Esophagus squamous epithelium (tissue), 5 donors: ENCODE measurements at places on chromosomes 2 and 18.

- no peak for DNase-seq
Measured at GRCh38 chr2:15562354-15563031, 1.4 kb upstream of the NBAS start.

- no peak for DNase-seq
Measured at GRCh38 chr2:219298759-219299371, 10.3 kb downstream of the PTPRN start.

DNA sequence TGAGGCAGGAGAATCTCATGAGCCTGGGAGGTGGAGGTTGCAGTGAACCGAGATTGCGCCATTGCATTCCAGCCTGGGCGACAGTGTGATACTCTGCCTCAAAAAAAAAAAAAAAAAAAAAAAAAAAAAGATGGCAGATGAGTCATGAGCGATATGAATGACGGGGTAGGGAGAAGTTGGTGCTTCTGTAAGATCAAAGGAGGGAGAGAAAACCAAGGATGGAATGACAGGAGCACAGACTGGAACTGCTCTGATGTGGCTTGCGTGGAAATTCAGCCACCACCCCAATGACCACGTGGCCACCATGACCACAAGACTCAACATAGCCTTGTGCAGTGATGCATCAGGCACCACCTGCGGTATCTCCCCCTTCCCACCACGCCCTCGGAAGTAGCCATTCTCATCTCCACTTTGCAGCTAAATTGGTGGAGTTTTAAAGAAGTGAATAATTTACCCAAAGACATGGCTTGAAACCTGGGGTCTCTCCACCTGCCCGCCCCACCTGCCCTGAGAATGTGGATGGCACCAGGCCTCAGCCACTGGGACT, 96.0 kb downstream of the ACKR3 start:
- DNase-seq = no peak

GRCh38 chr2:100213595-100213994, 71.2 kb upstream of the AFF3 start:
- DNase-seq = no peak

- no peak for DNase-seq
Measured at GRCh38 chr18:56030060-56030459, 442.1 kb upstream of the TCF4 start.

DNA sequence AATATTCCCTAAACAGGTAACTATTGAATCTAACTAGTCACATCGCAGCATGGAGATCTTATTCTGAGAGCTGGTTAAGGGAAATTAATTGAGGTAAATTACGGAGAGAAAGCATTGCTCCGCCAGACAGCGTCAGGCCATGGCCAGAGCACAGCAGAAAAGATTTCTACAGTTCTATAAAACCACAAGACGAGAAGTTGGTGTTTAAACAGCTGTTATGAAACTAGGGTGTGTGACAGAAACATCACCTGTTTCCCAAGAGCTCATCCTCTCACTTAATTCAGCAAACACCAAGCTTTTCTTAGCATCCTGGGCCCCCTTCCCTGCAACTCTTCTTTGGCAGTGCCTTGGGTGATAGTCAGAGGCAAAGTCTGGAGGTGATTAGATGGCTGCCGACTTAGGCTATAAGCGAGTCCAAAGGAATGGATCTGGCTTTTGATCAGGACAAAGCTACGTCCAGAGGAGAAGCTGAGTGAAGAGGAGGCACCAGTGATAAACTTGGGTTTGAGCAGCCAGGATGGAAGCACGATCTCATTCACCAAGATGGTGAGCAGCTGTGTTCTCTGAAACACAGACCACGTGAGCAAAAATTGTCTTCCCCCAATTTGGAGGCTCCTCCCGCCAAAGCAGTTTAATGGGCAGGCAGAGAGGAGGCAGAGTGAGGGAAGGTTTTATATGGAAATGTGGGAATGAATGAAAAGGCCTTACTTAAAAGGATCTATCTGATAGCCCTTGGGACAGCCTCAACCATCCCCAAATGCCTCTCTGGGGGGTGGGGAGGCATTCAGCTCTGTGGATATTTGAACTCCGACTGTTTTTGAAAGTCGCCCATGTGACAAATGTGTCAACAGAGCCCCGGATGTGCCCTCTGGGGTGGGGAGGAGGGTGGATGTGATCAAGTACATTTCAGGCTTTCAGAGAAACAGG, 57.8 kb downstream of the PKDCC start:
- DNase-seq = peak; percentile 20

DNA sequence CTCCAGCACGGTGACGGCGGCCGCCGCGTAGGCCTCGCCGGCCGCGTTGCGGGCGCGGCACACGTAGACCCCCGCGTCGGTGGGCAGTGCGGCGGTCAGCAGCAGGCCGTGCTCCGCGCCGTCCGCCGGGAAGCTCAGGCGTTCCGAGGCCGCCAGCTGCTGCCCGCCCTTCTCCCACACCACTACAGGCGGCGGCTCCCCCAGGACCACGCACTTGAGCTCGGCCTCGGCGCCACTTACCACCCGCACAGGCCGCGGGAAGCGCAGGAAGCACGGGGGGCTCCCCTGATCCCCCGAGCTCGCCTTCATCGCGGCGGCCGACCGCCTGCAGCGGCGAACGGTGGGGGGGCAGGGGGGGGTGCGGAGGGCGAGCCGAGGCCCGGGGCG, 422 bp downstream of the OBSL1 start:
- no peak for DNase-seq

GRCh38 chr2:194002699-194003368, 1654.2 kb upstream of the SLC39A10 start:
- no peak for DNase-seq

GRCh38 chr18:35441857-35442595, 55.7 kb downstream of the INO80C start:
- no peak for DNase-seq

DNA sequence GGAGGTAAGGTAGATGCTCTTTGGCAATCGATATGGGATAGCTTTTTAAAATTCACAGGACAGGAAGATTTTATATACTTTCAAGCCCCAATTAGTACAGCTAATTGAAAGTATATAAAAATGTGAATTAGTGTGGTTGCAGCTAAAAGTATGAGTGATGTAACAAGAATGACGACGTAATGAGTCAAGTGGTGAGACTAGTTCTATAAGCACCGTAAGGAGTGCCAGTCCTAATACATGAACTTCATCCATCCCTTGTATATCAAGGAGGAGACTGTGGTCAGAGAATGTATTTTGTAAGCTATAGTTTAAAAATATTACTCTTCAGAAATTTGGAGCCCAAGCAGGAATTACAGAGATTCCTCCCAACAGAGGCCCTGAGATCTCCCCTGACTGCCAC, 25.8 kb downstream of the DNAJC27 start:
- DNase-seq = no peak

- no peak for DNase-seq
Measured at GRCh38 chr2:234703258-234703657, 206.4 kb upstream of the ARL4C start.

DNA sequence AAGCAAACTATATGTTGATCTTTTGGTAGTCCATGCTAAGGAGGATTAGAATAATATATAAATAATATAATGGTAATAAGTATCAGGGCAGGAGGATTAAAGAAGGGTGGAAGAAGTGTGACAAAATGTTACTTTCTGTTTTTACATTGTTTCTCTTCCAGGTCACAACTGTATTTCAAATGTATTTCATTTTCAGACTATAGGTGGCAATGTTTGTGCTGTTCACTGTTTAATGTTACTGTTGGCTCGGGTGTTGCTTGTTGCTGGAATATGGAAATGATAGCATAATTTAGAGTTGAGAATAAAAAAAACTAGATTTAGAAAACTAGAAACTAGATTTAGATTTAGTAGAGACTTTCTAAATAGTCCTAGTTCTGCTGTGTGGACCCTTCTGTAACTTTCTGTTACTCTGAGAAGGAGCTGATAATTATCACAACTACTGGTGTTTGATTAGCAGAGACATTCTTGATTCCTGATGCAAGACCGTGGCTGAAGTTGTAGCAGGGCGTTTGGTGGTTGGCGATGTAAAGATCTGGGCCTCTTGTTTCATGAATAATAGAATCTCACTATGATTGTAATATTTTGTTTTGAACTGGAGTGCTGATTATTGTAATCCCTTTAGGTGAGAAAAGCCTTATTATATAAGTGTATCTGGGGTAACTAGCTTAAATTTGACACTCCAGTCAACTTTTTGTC, 7.9 kb downstream of the NEDD4L start:
- DNase-seq = no peak

DNA sequence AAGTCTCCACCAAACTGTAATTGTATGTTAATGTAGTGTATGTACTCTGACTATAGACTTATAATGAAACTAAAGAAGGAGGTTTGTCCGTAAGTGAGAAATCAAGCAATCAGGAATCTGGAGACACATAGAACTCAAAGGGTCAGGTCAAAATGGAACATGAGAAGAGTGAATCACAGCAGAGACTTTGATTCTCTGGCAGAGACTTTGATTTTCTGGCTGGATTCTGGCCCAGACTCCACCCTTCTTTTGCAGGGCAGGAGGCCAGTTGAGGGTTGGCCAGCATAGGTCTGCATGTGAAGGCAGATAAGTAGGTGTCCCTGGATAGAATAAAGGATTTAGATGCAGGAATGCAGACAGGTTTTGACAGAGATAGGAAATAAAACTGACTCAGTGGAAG, 11.0 kb upstream of the NCKAP5 start:
- DNase-seq = no peak

- no peak for DNase-seq
Measured at GRCh38 chr2:190457256-190457655, 49.1 kb downstream of the MFSD6 start.

DNA sequence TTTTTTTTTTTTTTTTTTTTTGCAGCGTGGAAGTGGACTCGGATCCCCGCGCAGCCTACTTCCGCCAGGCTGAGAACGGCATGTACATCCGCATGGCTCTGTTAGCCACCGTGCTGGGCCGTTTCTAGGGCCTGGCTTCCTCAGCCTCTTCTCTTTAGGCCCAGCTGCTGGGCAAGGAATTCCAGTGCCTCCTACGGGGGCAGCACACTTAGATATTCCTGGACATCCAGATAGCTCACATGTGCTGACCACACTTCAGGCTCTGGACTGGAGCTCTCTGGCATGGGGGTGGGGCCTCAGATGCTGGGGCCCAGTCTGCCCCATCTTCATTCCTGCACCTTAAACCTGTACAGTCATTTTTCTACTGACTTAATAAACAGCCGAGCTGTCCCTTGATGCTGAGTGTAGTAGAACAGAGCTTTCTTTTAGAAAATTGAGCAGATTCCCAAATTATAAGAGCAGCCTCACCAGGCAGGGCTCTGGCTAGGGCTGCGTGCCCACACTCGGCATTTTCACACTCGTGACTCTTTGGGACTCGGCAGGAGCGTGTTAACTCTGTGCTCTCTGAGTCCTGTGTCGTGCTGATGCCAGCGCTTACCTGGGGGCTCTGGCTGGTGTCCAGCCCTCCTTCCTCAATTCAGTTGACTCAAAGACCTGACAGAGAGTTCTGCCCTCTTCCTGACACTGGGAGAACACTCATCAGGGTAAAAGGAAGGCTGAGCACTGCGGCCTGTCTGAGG, 19.3 kb downstream of the SLC30A3 start:
- no peak for DNase-seq
